Erythroblast (primary cell): ENCODE measurements at places on chromosomes 12 and 14.

DNA sequence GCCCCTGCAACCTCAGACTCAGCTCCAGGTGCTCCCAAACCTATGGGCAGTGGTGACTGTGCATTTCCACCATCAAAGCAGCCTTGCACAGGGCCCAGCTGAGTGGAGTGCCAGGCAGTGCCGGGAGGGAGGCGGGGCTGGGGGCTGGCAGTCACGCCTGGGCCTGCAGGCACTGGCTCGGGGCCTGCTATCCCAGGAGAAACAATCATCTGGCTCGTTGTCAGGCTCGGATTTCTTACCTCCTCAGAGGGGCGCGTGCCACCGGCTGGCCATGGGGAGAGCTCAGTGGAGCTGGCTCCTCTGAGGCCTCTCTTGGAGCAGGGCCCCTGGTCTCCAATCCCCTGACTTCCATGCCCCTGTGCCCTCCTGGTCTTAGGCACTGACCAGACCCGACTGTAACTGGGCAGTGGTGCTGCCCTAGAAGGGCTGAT is 20.2 kb upstream of the PPP1R13B start:
- DNase-seq: no peak

DNA sequence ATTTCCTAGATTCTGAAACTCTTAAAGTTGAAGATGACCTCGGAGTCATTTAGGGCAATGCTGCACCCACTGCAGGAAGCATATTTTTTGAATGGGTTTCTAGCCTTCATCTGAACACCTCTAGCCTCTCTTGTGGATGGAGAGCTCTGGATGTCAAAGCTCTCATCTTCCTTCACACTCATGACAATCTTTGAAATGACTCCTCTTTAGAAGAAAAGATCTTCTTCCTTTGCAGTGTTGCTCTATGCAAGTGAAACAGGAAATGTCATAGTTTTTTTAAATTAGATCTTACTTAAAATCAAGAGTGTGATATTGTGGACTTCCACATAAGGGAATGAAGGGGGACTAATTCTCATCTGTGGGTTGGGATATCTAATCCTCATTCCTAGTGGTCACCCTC is 86.3 kb upstream of the GRIP1 start:
- DNase-seq: no peak

DNA sequence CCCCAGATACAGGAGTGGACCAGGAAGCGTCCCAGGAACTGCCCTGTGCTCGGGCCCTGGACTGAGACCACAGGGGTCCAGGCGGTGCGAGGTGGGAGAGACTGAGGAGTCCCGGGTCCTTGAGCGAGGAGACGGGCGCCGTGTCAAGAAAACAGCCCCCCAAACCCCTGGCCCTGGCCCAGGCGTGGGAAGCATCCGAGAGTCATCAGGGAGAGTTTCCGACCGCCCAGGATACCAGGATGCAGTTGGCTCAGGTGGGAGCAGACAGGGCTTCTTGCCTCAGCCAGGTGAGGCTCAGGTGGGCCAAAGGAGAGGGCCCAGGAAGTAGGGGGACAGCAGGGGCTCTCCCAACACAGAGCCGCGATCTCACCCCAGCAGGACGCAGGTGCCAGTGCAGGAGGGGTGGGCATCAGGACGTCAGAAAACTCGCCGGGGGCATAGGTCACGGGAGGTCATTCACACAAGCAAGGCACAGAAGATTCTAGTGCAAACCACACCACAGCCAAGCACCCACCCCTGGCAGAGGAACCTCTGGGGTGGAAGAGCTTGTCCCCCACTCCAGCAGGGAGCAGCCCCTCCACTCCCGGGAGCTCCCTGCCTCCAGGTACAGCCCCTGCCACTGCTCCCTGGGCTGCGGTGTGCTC is 102.5 kb upstream of the EIF5 start:
- no peak for DNase-seq

GRCh38 chr14:102802834-102803523 is 25.7 kb downstream of the TRAF3 start:
- DNase-seq: no peak

GRCh38 chr12:15808652-15809051 is 19.5 kb upstream of the EPS8 start:
- DNase-seq: no peak

- DNase-seq: no peak
Observed at GRCh38 chr14:64825006-64825405, 54.7 kb downstream of the SPTB start.

GRCh38 chr12:64402181-64402580 is 2.0 kb upstream of the XPOT start:
- DNase-seq: no peak

DNA sequence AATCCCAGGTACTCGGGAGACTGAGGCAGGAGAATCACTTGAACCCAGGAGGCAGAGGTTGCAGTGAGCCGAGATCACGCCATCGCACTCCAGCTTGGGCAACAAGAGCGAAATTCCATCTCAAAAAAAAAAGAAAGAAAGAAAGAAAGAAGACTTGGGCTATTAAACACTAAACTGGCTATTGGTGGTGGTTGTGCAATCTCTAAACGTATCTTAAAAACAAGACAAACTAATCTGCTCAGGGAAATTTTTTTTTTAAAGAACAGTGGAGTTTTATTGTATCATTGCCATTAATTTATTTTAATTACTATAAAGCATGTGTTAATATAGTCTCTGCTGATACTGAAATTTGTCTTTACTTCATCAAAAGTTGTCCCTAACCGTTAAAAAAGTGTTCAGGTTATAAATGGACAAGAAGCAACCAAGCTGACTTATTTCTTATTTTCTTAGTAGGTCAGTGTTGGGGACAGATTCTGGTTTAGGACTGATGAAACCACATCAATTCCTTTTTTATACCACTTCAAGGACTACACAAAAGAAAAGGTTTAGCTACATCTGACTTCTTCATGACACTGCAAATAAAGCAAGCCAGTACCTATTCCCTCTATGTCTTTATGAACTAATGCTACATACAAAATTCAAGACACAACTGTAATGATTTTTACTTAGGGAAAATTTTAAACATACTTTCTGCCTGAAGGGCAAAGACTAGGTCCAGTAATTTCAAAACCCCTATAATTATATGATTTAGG is 68.7 kb upstream of the KRAS start:
- DNase-seq: no peak
